Large intestine (tissue), 12 donors: ENCODE measurements at places on chromosomes 3 and 15.

DNA sequence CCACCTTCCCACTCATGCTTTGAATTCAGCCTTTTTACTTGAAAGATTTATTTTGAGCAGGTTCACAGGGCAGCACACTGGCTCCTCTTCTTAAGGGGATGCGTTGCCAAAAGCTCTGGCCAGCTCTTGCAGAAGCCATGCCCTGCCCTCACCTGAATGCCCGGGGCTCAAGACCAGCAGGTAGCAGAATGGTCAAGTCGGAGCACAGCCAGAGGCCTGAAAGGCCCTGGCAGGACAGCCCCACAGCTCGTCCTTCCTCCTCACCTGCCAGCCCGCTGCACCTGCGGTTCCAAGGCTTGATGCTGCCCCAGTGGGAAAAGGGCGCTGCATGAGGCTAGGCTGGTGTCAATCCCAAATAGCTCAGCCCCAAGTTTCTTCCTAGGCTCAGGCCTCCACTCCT is 13.1 kb downstream of the CA12 start:
- DNase-seq = no peak

DNA sequence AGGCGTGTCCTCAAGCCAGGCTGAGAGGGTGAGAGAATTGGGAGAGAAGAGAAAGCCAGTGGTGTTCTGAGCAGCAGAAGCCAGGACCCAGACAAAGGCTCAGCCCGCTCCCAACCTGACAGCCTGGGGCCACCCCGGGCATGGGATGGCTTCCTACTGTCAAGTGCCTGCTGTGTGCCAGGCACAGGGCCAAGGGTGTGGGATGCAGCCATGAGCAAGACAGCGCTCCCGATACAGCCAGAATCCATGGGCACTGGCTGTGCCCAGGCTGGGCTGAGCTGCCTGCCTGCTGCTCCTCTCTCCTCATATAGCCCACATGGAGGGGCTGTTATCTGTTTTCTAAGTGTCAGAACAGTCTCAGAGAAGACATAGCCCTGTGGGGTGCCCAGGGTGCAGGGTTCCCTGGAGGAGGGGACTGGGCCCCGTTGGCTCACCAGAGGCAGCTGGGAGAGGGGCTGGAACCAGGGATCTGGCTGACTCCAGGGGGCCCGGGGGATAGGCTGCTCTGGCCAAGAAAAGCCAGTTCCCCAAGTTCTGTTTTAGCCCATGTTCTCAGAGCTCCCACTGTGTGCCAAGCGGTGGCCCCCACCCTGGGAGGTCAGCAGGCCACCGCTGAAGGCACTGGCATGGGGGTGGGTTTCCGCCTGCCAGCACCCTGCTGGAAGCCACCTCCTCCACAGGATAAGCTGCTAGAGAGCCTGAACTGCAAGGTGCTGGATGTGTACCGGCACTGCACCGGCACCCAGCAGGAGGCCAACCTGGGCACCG is 39.0 kb downstream of the CFAP100 start:
- DNase-seq = no peak

DNA sequence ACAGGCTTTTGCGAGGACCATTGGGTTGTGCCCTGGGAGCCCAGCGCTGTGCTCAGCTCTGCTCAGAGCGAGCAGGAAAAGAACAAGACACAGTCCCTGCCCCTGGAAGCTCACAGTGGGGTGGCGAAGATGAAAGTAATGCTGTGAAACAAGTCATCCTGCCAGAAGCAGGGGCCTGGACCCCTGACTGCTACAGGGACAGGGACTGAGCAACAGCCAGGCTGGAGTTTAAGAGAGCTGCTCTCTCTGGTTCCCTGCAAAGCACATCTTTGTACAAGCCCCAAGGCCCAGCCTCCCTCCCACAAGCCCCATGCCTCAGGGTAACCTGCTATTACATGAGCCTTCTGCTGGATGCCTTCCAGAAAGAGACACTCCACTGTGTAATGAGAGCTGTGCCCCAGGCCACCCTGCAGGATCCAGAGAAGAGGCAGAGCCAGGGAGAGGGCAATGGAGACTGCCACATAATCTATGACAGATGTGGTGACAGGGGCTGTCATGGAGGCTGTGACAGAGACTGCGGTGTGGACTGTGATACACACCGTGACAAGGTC is 7.1 kb upstream of the HCN4 start:
- no peak for DNase-seq

DNA sequence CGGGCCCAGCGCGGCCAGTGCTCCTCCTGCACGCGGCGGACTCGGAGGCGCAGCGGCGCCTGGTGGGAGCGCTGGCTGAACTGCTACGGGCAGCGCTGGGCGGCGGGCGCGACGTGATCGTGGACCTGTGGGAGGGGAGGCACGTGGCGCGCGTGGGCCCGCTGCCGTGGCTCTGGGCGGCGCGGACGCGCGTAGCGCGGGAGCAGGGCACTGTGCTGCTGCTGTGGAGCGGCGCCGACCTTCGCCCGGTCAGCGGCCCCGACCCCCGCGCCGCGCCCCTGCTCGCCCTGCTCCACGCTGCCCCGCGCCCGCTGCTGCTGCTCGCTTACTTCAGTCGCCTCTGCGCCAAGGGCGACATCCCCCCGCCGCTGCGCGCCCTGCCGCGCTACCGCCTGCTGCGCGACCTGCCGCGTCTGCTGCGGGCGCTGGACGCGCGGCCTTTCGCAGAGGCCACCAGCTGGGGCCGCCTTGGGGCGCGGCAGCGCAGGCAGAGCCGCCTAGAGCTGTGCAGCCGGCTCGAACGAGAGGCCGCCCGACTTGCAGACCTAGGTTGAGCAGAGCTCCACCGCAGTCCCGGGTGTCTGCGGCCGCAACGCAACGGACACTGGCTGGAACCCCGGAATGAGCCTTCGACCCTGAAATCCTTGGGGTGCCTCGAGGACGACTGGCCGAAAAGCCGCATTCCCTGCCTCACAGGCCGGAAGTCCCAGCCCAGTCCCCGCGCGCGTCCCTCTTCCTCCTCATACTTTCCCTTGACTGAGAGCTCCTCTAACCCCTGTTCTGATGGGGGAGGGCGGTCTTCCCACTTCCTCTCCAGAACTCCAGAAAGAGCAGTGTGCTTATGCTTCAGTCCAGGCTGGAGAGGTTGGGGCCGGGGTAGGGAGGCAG is 1.4 kb upstream of the IL17RC start:
- DNase-seq = peak; percentile 80

DNA sequence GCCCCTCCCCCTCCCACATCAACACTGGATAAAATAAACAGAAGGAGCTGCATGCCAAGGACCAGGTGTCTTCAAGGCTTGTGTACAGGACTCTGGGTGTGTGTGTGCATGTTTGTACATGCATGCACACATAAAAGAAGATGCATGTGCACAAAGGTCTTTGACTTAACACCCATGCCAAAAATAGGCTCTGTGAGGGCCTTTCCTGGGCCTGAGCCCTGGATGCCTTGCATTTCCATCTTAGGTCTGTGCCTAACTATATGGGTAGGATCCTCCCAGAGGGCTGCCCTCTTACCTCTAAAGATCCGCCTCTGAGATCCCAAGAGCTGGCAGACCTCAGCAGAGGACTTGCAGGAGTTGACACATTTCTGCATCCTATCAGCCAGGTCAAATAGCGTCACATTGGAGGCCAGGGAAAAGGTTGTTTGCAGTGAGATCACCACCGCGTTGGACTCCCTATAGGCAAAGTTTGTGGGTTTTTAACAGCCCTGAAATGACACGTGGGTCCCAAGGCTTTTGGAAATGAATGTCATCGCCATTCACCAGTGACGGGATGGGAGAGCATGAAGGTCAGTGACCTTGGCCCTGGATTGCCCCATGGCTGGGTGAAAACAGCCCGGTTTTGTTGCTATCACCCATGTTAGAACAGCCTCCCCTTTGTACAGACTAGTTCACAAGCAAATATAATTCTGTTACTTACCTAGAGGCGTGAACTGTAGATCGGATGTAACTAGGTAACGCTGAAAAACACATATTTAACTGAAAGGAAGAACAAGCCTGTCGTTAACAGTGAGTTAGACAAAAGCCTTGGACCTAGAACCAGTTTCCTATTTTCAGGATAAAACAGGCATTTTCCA is 54.0 kb downstream of the HEG1 start:
- peak; percentile 82 for DNase-seq

- DNase-seq = no peak
Measured at GRCh38 chr15:31442699-31443111, 116.1 kb downstream of the KLF13 start.

DNA sequence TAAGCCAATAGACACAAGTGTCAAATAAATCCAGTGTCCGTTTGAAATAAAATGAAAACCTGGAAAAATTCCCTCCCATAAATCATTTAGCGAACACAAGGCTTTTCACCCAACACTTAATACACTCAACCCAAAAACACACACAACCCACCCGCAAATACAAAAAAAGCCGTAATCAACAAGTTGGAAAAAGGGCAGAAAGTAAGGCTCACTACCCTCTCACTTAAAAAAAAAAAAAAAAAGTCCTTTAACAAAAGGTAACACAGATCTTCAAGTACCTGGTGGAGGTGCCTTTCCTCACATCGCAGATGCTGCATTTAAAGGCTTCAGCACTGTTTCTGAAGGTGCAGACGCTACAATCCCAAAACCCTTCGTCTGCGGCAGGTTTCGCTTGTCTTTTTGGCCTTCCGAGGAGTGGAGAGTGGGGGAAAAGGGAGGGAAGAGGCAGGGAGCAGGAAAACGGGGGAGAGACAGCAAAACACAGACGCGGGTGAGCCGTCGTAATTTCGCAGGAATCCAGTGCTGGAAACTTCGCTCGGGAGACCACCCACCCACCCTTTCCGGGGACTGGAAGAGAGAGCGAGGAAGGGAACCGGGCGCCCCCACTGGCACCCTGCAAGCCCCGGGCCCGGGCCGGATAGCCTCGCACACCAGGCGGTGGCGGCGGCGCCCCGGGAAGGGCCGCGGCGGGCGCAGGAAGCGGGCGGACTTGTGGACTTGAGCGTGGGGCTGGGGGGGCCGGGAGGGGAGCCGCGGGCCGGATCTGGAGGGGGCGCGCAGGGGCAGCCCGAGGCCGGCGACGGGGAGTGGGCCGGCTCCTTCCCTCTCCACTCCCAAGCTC is 401.8 kb downstream of the SHQ1 start:
- no peak for DNase-seq

- no peak for DNase-seq
Measured at GRCh38 chr3:43765521-43765971, 74.8 kb downstream of the ABHD5 start.

GRCh38 chr15:31020542-31020941 is 29.1 kb upstream of the MTMR10 start:
- no peak for DNase-seq

- DNase-seq = no peak
Measured at GRCh38 chr3:163929069-163929652, 1149.1 kb downstream of the SI start.

GRCh38 chr3:71695000-71695482 is 30.2 kb downstream of the EIF4E3 start:
- DNase-seq = peak; percentile 48

DNA sequence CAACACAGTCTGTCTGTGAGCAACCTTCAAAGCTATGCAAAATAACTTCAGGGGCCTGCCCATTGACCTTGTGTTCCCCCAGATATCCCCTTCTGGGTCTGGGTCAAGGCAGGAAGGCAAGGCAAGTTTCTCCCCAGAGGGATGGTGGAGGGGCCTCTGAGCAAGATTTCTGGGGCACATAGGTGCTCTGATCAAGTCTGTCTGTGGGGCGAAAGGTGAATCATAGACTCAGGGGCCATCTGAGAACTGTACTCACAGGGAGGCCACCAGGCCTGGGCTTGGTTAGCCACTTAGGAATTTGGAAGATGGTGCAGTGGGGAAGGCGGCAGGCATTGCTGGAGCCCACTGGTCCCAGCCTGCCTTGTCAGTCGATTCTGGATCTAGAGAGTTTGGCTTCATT is 92.4 kb downstream of the MINAR1 start:
- no peak for DNase-seq

- peak; percentile 62 for DNase-seq
Measured at GRCh38 chr3:149384911-149385321, 7.5 kb upstream of the TM4SF1 start.

- DNase-seq = no peak
Measured at GRCh38 chr15:62439543-62440016, 274.5 kb upstream of the C2CD4B start.

DNA sequence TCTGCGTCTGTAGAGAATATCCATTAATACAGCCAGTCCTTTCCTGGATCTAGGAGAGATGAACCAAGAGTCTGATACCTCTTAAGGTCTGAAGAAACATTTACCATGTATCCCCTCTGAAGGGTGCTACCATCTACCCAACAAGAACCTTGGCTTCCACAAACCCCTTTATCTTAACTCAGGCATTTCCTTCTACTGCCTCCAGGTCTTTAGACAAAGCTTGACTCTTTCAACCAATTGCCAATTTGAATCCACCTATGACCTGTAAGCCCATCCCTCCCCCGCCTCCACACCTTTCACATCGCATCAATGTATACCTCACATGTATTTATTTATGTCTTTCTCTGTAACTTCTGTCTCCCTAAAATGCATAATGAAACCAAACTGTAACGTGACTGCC is 139.5 kb downstream of the SNRK start:
- DNase-seq = no peak

DNA sequence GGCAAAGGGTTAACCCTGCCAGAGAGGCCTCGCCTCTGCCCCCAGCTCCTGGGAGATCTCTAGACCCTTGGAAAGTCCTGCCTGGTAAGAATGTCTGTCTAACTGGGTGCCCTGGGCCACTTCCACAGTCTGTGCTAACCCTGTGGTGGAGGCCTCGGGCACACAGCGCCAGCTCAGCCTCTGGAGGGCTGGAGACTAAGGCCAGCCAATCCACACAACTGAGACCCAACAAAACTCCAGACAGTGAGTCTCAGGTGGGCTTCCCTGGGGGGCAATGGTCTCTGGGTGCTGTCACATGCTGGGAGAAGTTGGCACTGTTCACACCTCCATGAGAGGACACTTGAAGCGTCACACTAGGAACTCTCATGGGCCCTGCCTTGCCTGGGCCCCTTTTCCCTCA is 19.5 kb downstream of the ZXDC start:
- no peak for DNase-seq

GRCh38 chr15:64161688-64162477 is 939 bp downstream of the PPIB start:
- DNase-seq = peak; percentile 32

- no peak for DNase-seq
Measured at GRCh38 chr3:107910713-107911259, 180.0 kb downstream of the CD47 start.

- DNase-seq = peak; percentile 74
Measured at GRCh38 chr3:27681249-27681748, 40.8 kb downstream of the EOMES start.

DNA sequence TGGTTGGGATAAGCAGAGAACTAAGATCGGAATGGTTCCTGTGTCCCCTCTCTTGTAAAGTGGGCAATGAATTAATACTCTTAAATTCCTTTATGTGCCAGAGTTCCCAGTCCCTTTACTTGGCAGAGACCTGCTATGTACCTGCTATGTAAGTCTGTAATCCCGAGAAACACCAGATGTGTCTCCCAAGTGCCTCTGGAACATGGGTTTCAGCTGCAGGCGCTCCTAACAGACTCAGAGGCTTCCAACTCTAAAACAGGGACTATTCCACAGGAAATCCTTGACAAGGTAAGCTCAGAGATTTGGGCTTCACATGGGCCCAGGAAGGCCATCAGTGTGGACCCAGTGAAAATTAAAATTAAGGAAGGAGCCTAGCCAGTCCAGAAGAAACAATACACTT is 117.7 kb upstream of the PLCL2 start:
- DNase-seq = no peak
